Sciatic nerve (tissue), 2 donors: ENCODE measurements at places on chromosomes 2 and 18. TPM values are rescaled to one million over a fixed set of nuclear protein-coding genes. Genes with fewer than 3 reads are reported as not detected.

DOK6 gene
- total RNA-seq = 14.1 TPM

PROKR1 gene
- 0.18 TPM for total RNA-seq

ELOA2 gene
- total RNA-seq = not detected

GDF7 gene
- 7.6 TPM for total RNA-seq

TLX2 gene
- not detected for total RNA-seq

CCNYL1 gene
- total RNA-seq = 19.3 TPM

RANBP2 gene
- 86.9 TPM for total RNA-seq

ZNF519 gene
- total RNA-seq = 13.7 TPM

TRABD2A gene
- total RNA-seq = 2.1 TPM

RFTN2 gene
- 47.7 TPM for total RNA-seq

CD28 gene
- total RNA-seq = 3.4 TPM

MRO gene
- total RNA-seq = 2.0 TPM
